ENCODE measurements at places on chromosomes 2 and 18.
A peak's percentile ranks its signal among the peaks of the same experiment; 100 is the strongest.

GRCh38 chr2:29558097-29558496, 363.3 kb downstream of the ALK start:
- no peaks in the 10 kb centered on the region for H3K27me3 ChIP-seq
- H3K27ac ChIP-seq = no peak overlapping the region
- no peaks in the 10 kb centered on the region for H3K4me1 ChIP-seq
- no peak overlapping the region for H3K4me3 ChIP-seq
- H3K36me3 ChIP-seq = no peaks in the 10 kb centered on the region
- no peak for DNase-seq

DNA sequence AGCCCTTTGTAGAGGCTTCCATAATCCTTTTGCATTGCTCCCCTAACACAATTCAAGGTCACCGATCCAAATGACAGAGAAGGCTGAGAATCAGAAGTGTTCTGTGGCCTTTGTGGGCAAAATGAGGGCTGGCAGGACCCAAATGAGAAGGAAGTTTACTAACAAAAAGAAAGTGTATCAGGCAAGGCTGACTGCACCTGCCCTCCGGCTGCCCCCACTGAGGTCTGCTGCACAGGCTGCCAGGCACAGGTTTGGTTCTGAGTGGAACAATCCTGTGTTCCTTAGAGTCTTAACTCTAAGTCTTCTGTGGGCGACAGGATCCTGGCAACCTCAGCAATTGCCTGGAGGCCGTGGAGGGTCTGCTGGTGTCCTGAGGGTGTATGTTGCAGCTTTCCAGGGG, 568.5 kb downstream of the CMPK2 start:
- DNase-seq = no peak
- H3K36me3 ChIP-seq = no peaks in the 10 kb centered on the region
- H3K4me1 ChIP-seq = no peaks in the 10 kb centered on the region

DNA sequence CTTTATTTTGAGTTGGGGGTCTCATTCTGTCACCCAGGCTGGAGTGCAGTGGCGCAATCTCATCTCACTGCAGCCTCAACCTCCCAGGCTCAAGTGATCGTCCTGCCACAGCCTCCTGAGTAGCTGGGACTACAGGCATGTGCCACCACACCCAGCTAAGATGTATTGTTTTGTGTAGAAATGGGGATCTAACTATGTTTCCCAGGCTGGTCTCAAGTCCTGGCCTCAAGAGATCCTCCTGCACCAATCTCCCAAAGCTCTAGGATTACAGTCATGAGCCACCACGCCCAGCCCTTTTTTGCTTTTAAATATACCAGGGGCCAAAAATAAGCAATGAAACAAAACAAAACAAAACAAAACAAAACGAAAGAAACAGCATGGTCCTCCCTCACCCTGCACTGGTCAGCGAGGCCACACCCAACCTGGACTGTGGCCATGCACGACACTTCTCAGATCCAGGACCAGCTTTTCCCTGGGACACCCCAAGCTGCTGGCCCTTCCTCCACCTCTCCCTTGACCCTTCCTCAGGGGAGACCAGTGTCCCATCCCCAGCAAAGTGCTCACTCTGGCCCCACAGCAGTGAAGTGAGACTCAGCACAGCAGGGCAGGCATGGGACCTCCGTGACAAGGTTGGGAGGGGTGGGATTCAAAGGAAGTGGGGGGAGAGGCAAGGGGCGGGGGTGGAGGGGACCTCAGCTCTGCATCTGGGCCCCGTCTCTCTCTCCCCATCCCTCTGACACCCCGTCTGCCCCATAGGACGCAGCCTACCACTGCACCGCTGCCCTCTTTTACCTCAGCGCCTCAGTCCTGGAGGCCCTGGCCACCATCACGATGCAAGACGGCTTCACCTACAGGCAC, 23.5 kb downstream of the MAL start:
- no peaks in the 10 kb centered on the region for H3K4me1 ChIP-seq
- no peak overlapping the region for H3K27ac ChIP-seq
- no peak for DNase-seq
- no peak overlapping the region for H3K4me3 ChIP-seq

- H3K4me1 ChIP-seq = no peaks in the 10 kb centered on the region
- no peak for DNase-seq
- no peaks in the 10 kb centered on the region for H3K36me3 ChIP-seq
- H3K27ac ChIP-seq = no peak overlapping the region
- H3K27me3 ChIP-seq = no peaks in the 10 kb centered on the region
These were observed 40.1 kb upstream of the CAPN13 start for GRCh38 chr2:30847329-30847728.

GRCh38 chr2:241541564-241542277, 16.8 kb upstream of the BOK start:
- peaks cover 11% of the 10 kb centered on the region for H3K4me1 ChIP-seq
- H3K4me3 ChIP-seq = peak overlapping the region; percentile 35
- H3K27me3 ChIP-seq = no peaks in the 10 kb centered on the region
- no peak for DNase-seq
- H3K27ac ChIP-seq = no peak overlapping the region
- no peaks in the 10 kb centered on the region for H3K36me3 ChIP-seq

- H3K4me1 ChIP-seq = no peaks in the 10 kb centered on the region
- no peak overlapping the region for H3K4me3 ChIP-seq
- peak; percentile 41 for DNase-seq
- no peaks in the 10 kb centered on the region for H3K27me3 ChIP-seq
- H3K36me3 ChIP-seq = no peaks in the 10 kb centered on the region
- peak overlapping the region; percentile 97 for H3K27ac ChIP-seq
These were observed 10.7 kb downstream of the COL6A3 start for GRCh38 chr2:237403024-237403882.

- no peaks in the 10 kb centered on the region for H3K27me3 ChIP-seq
- no peak overlapping the region for H3K4me3 ChIP-seq
- peak; percentile 28 for DNase-seq
- no peaks in the 10 kb centered on the region for H3K36me3 ChIP-seq
These were observed 102.8 kb downstream of the HIBCH start for GRCh38 chr2:190216829-190217228.

DNA sequence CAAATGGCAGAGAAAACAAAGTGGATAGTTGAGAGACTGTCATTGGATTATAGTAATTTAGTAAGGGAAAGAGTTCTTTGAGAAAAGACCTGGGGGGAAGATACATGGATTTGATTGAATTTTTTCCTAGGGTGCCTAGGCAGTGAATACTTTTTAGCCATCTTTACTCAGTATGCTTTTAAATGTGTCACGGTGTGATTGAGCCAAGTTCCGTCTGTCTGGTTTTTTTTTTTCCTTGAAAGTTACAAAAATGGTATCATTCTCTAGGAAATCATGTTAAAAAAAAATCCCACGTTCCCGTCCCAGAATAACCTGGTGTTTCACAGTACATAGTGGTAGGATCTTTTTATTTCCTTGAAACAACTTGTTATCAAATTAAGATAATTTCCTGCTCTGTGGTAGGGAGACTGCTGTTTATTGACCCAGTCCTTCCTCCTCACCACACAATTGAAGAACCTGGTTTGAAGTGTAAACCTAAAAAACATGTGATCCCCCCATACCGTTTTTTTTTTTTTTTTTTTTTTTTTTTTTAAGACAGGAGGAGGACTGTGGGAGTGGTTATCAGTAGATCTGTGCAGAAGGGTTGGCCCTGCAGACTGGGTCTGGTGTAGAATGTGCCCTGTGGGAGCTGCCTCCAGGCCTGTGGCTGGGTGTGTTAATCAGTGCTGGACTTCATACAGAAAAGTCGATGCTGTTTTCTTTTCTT, 55.1 kb downstream of the DGKD start:
- H3K27ac ChIP-seq = peak overlapping the region; percentile 1
- no peak overlapping the region for H3K4me3 ChIP-seq
- H3K27me3 ChIP-seq = no peaks in the 10 kb centered on the region
- H3K36me3 ChIP-seq = no peaks in the 10 kb centered on the region

DNA sequence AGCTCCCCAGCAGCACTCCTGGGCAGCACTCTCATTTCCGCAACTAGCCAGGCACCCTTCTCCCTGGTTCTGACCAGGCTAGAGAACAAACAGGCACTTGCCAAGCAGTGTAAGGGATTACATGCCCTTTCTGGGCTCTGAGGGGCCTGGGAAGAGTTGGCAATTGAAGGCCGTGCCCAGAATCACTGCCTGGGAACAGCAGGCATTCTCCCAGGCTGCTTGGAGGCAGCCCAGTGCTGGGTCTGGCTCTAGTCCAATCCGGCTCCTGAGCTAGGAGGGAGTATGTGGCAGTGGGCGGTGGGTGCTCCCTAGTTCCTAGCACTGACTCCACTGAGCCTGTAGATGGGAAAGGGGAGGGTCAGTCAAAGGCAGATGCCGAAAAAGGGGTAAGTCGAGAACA, 34.1 kb upstream of the SP3 start:
- no peak overlapping the region for H3K27ac ChIP-seq
- DNase-seq = no peak
- no peaks in the 10 kb centered on the region for H3K36me3 ChIP-seq
- H3K4me3 ChIP-seq = no peak overlapping the region

DNA sequence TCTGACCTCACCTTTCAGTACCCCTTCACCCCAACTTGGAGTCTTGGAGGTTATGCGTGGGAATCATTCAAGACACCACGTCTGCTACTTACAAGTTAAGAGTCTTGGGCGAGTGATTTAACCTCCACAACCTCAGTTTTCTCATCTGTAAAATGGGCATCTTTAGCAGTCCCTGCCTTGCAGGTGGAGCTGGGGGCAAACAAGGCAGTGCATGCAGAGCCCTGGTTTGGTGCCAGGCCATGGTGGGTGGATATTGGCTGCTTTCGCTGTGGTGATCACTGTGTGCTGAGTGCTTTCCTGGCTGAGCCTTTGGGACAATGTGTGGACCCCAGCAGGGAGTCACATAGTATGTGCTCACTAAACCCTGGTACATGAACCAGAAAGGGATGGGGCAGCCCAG, 20.4 kb upstream of the PTMA start:
- H3K27me3 ChIP-seq = no peaks in the 10 kb centered on the region
- H3K27ac ChIP-seq = no peak overlapping the region
- H3K4me1 ChIP-seq = no peaks in the 10 kb centered on the region
- H3K4me3 ChIP-seq = no peak overlapping the region
- no peaks in the 10 kb centered on the region for H3K36me3 ChIP-seq
- no peak for DNase-seq

- H3K4me3 ChIP-seq = no peak overlapping the region
- no peak overlapping the region for H3K27ac ChIP-seq
- H3K36me3 ChIP-seq = no peaks in the 10 kb centered on the region
- no peaks in the 10 kb centered on the region for H3K4me1 ChIP-seq
- H3K27me3 ChIP-seq = no peaks in the 10 kb centered on the region
- no peak for DNase-seq
These were observed 15.5 kb upstream of the NPPC start for GRCh38 chr2:231941673-231942072.

DNA sequence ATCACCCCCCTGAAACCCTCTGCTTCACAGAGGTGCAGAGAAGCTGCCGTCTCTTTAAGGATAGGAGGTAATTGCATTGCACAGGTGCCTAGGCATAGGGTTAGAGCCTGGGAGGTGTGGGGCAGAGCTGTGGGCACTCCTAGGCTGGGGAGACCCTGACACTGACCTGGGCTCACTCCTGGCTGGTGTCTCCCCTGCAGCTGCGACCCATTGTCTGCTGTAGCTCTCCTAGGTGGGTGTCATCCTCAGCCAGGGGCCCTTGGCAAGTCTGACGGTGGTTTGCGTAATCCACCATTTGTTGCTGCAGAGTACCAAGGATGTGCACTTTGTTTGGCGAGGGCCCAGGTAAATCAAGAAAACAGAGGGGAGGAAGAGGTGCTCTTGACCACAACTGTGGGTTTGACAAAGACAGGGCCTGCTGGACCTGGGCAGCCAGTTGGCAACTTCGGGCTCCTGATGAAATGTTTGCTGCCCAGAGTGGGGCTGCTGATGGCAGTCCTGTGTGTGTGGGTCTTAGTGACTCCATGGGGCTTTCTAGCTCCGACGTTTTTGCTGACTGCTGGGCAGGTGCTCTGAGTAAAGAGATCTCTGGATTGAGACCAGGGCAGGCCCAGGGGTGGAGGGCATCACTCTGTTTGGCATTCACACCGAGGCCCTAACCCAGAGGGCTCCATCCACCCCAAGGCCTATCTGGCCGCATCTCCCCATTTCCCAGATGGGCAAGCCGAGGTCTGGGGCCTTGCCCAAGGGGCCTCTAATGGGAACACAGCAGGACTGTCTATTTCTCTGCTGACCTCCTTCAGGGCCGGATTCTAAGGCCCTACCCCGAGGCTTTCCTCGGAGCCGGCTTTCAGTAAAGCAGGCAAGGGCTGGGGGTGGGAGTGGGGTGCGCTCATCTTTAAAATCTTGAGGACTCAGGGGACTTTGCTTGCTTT, 67.7 kb downstream of the EDAR start:
- no peaks in the 10 kb centered on the region for H3K27me3 ChIP-seq
- no peaks in the 10 kb centered on the region for H3K36me3 ChIP-seq
- no peak overlapping the region for H3K4me3 ChIP-seq

DNA sequence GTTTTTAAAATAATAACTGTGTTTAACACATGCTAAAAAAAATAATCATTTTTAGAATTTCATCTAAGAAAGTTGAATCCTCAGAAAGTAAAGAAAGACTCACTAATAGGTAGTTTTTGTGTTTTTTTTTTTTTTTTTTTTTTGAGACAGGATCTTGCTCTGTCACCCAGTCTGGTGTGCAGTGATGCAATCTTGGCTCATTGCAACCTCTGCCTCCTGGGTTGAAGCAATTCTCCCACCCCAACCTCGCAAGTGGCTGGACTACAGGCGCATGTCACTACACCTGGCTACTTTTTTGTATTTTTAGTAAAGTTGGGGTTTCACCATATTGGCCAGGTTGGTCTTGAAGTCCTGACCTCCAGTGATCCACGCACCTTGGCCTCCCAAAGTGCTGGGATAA, 7.1 kb downstream of the CKAP2L start:
- H3K36me3 ChIP-seq = no peaks in the 10 kb centered on the region
- H3K4me3 ChIP-seq = no peak overlapping the region
- no peak overlapping the region for H3K27ac ChIP-seq

DNA sequence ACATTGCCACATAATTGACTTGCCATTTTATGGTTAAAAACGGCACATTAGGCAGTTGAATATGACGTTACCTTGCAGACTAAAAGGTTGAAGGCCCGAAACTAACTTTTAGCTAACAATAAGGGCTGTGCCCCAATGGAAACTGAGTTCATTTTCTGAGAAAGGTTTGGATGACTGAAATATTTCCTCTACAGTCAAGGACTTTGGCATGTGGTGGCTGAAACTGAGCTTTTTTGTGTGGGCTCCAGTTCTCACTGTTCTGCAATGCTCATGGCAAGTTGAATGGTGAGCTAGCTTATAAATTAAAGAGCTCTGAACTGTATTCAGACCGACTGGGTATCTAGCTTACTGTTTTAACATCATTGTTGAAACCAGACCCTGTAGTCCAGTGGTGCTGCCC, 23.8 kb upstream of the TXNDC2 start:
- no peak overlapping the region for H3K27ac ChIP-seq
- H3K4me3 ChIP-seq = no peak overlapping the region
- no peak for DNase-seq
- H3K4me1 ChIP-seq = no peaks in the 10 kb centered on the region

DNA sequence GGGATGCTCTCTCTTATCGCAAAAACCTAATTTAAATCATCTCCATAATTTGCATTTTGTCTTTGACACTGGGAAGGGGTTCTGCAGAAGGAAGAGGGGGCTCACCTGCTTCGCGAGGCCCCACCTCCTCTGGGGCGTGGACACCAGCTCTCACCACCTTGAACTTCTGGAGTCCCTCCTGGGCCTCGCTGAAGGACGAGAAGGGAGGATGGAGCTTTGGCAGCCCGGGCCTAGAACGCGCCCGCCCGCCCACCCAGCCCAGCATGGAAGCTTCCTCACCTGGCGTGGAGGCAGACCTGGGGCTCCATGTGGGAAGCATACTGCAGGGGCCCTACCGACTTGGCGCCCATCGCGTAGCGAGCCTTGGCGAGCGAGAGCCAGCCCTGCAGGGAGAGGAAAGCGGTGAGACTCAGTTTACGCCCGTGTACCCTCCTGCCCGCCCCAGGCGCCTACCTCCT, 1.1 kb upstream of the IMP4 start:
- peak overlapping the region; percentile 91 for H3K27ac ChIP-seq
- H3K4me1 ChIP-seq = peaks cover 4% of the 10 kb centered on the region
- H3K27me3 ChIP-seq = no peaks in the 10 kb centered on the region
- no peak for DNase-seq
- H3K36me3 ChIP-seq = no peaks in the 10 kb centered on the region
- H3K4me3 ChIP-seq = peak overlapping the region; percentile 75
